Cortex of kidney (tissue), 1 donor: ENCODE measurements at places on chromosomes 5 and 9.

DNA sequence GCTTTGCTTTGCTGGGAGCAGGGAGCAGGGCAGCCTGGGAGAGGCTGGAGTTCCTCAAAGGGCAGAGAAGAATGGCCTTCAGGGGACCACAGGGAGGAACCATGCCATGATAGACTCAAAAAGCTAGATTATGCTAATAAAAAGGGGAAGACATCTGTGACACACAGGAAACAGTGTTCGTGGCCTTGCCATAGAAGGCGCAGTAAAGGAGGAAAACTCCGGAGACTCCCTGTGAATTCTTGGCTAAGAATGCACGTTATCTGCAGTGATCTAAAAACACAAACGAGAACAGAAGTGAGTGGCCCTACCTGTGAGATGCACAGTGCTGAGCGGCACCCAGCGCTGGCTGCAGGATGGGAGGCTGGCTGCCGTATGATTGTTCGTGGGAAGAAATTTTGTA lies 15.9 kb upstream of the LTC4S start:
- no peak for DNase-seq

GRCh38 chr9:99368341-99369326 lies 146.6 kb downstream of the SEC61B start:
- no peak for DNase-seq

- no peak for DNase-seq
Observed at GRCh38 chr9:76001459-76001858, 111.0 kb downstream of the PCSK5 start.

DNA sequence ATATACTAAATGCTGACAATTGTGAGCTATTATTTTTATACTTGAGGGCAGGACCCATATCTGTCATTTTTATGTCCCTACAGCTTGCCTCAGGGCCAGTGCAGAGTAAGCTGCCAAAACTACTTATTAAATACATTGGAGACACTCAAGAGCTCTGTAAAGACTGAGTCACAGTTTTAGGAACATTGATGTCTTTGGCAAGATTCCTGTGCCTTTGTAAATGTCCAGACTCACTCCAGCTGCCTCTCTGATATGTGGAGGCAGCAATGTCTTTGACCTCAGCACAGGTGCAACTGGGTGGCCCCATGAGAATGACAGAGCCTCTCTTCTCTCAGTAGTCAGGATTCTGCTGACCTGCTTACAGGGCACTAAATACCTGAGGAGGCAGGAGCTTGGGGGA lies 363.2 kb downstream of the OSTF1 start:
- DNase-seq, result no peak

DNA sequence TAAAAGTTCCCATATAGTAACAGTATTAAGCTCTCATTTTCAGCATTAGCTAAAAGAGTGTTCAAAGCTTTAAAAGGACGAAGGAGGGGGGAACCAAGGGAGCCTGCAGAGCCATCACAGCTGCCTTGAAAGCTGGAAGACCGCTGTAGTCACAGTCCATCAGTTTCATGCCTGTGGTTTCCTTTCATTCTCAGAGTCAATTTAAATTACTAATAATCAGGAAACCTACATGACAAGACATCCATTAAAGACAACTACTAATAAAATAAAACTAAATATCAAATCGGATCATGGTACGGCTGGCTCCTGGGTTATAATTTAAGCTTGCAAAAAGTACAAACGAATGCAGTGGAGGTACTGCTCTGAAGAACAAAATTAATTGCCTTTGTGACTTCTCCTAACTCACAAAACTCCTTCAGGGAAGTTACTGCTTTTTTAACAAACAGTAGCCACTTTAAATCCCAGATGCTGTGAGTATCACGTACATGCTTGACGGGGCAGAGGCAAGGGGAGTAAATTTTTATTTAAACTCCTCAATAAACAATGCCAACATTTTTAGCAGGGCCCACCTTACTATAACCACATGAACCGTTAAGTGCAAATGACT lies 213.5 kb downstream of the DENND1A start:
- DNase-seq, result no peak

DNA sequence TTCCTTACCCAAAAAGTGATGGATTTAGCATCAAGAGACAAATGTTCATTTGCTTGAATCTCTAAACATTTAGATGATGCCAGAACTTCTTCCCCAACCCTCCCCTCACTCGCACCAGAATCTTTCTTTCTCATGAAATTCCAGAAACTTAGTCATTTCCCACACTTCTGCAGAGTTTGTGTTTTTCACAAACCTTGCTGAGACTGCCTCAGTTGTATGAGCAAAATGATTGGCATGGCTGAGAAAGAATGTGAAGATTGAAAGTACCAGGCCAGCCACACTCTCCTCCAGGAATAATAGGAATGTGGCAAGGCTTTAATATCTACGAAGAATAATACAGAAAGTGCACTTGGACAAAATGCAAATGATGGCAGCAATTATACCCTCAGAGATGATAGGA lies 428.3 kb upstream of the CDH6 start:
- no peak for DNase-seq

- DNase-seq, result no peak
Observed at GRCh38 chr9:132489536-132489935, 79.5 kb downstream of the CFAP77 start.

DNA sequence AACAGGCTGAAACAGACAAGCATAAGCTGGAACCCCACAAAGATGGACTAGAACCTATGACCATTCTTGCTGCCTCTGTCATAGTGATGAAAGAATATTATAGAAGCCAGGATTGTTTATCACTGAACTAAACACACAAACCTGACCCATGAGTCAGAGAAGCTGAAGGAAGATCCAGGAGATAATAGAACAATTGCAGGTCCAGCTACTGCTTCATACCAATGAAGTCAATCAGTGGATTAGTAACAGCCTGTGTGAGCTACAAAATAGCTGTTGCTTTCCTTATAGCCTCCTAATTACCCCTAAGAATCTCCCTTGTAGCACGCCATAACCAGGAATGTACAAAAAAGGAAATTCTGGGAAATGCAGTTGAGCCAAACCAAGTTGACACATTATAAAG lies 459.9 kb upstream of the ZNF462 start:
- no peak for DNase-seq

GRCh38 chr5:64654561-64654938 lies 35.8 kb upstream of the SHISAL2B start:
- DNase-seq, result no peak

GRCh38 chr5:35120715-35121114 lies 73.0 kb upstream of the AGXT2 start:
- DNase-seq, result no peak

GRCh38 chr5:91111473-91112238 lies 271.5 kb downstream of the ARRDC3 start:
- no peak for DNase-seq

- no peak for DNase-seq
Observed at GRCh38 chr5:154830219-154830595, 20.2 kb downstream of the FAXDC2 start.

DNA sequence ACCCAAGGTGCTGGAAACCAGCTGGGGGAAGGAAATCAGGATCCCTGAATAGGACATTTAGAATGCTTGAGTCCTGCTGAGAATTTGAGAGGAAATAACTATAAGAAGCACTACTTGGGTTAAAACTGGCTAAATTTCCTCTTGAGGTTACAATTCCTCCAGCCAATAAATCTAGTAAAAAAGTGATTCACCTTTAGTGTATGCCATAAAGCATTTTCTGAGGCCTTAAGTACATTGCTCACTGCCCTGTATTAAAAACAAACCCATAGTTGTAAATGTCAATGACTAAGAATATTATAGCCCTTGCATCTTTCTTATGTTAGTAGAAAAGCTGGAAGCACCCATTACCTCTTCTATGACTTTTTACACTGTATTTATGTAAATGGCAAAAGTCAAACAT lies 634.7 kb upstream of the ARRDC3 start:
- DNase-seq, result no peak

GRCh38 chr9:3342159-3342777 lies 183.5 kb downstream of the RFX3 start:
- DNase-seq, result no peak
